ENCODE measurements at places on chromosomes 6 and 20.
A peak's percentile ranks its signal among the peaks of the same experiment; 100 is the strongest.

DNA sequence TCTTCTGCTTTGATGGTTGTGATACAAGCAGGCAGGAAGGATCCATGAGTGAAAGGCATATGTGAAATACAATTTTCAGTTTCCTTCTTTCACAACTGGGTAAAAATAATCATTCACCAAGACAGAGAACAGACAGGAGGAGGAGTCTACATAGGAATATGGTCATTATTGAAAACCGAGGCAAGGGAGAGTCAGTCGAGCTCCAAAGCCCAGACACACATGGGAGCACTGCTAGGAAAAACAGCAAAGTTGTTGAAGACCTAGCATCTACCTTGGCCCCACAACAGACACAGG lies 260.6 kb downstream of the ERMARD start:
- DNase-seq: no peak

DNA sequence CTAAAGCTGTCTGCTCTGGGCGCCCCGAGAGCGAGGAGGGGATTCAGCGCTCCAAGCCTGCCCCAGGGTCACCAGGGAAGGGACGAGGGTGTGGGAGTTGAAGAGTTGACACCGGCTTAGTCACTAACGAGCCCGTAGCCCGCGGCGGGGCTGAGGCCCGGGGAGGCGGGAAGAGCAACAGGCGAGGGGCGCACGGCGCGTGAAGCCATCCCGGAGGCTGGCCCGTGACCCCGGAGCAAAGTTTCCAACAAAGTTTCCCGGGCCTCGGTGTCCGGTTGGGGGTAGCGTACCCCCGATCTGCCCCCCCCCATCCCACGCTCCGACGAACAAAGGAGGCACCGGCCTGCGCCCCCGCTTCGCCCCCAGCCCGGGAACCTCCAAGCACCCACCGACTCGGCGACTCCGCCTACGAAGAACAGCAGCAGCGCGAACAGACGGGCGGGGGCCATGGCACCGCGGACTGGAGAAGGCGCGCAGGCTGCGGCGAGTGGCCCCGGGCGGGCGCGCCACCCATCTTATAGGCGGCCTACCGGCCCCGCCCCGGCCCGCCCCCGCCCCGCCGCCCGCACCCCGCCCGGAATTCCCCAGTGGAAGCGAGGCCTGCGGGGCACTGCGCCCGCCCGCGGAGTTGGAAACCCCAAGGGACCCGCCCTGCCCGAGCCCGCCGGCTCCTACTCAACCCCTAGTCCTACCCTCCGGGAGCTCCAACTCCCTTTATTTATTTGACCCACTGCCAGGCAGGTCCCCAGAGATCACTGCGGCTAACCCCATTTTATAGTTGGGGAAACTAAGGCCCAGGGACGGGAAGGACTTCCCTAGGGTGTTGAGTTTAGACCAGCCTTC lies at the start of gene SDC4:
TSS of gene SDC4 (minus strand) at position 489 of the 843 bp plus-strand sequence. CDS start at position 449, 40 bp downstream.
- no peak for DNase-seq

DNA sequence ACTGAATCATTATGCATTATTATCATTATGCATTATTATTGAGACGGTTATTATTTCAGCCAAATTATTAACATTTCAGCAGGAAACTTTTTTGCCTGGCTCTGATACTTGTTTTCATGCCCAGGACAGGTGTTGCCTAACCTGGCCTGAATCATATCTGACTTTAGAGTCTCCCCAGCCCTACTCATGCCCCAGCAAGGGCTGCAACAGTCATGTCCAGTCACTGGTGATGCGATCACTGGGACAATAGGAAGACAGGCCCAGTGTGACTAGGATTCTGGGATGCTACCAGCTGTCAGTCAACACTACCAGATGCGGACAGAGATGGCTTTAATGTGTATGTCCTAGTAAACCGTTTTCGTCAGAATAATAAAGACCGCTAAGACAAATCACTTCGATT lies 285.0 kb downstream of the KHDC1L start:
- DNase-seq: no peak

GRCh38 chr6:138593124-138593877 lies 94.0 kb upstream of the NHSL1 start:
- peak; percentile 95 for DNase-seq

DNA sequence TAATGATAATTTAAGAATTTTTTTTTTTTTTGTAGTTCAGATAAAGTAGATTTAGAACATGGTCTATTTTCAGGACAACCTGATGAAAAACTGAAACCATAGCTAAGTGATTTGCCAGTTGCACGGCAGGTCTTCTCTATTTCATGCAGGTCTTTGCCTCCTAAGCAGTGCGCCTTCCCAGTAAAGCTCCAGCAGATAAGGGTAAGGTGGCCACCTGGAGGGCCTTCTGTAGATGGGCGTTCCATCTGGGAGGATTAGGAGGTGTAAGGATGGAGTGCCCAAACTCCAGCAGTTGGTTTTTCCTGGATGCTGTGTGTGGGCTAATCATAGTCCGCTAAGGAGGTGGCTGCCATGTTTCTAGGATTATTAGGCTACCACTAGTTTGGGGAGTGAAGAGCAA lies 107.1 kb downstream of the ARID1B start:
- no peak for DNase-seq

DNA sequence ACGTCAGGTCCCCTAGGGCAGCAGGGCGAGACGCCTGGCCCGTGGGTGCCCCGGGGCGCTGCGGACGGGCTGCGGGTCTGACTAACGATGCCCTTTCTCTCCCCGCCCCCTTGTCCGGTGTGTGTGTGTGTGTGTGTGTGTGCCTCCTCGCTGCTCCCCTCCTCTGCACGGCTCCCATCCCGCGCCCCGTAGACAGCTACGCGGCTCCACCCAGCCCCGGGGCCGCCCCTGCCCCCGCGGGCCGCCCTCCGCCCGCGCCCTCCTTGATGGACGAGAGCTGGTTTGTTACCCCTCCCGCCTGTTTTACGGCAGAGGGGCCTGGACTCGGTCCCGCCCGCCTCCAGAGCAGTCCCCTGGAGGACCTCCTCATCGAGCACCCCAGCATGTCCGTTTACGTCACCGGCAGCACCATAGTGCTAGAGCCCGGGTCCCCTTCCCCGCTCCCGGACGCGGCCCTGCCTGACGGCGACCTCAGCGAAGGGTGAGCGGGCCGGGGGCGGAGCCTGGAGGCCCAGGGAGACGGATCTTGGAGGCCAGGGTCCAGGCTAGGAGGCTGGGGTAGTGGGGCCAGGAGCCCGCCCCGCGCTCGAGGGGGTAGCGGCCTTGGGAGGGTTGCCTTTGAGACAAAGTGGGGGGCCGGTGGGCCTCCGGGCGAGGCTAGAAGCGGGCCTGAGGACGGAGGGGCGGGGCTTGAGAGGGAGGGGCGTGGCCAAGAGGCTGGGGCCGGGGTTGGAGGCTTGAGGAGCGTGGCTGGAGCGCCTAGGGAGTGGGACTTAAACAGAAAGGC lies 5.1 kb downstream of the TP53INP2 start:
- DNase-seq: peak; percentile 43

GRCh38 chr20:63261060-63261794 lies 7.0 kb upstream of the NKAIN4 start:
- DNase-seq: no peak

GRCh38 chr6:21773576-21773968 lies 180.0 kb downstream of the SOX4 start:
- DNase-seq: no peak

DNA sequence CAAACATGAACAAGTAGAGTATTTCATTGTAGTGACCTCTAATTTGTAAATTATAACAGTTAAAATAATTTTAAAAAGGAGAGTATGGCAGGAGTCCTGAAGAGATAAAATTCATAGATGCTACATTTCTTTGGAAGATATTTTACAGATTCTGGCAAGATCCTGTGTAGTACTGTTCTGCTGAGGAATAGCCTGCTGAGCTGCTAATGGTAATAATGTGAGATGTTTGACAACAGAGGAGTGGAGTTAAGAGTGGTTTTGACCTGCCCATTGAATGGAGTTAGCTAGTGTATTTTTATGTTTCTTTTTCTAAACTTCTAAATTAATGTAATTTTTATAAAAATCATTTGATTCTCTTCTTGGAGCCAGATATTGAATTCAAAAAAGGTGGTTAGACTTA lies 11.8 kb downstream of the CLVS2 start:
- no peak for DNase-seq

DNA sequence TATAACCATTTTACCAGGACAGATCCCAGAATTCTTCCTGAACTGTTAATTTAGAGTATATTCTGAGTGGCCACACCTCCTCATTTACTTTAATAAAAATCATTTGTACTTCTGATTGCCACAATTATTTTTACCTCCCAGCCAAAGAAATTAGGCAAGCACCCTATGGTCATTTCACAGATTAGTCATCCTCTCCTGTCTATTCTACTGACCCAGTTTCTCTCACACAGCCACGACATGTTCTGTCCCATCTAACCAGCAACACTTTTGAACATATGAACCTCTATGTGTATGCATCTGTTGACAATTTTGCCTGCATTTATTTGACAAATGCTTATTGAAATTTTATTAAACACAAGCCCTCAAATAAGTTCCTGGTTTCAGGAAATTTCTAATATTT lies 202.6 kb upstream of the STXBP5 start:
- DNase-seq: no peak
